ENCODE measurements at places on chromosomes 12 and 14. TPM values are rescaled to one million over a fixed set of nuclear protein-coding genes. Genes with fewer than 3 reads are reported as not detected.

DNA sequence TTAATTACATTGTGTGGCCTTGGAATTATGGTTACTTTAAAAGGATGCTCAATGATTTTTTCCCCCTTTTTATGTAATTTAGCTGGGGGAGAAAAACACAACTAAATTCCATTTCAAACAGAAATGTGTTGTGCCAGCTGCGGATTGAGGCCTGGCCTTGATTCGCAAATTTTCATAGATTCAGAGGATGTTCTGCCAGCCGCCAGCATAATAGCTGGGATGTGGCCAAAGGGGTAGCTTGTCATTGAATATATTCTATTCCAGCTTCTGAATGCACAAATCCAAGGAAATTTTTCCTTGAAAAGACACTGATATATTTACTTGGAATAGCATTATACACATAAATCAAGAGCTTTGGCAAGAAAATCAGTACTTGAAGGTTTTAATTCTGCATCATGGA lies 43.7 kb downstream of the TRHDE start:
- no peak for DNase-seq

GRCh38 chr12:57823131-57823907 lies 4.8 kb upstream of the AVIL start:
- no peak for DNase-seq

- DNase-seq = no peak
Observed at GRCh38 chr14:73721101-73721821, 7.1 kb upstream of the PNMA1 start.

- DNase-seq = no peak
Observed at GRCh38 chr12:52356762-52357580, 10.3 kb downstream of the KRT85 start.

- DNase-seq = no peak
Observed at GRCh38 chr14:27040552-27040951, 442.7 kb upstream of the NOVA1 start.

SLC35E3 gene
- total RNA-seq = 3.1 TPM

DNA sequence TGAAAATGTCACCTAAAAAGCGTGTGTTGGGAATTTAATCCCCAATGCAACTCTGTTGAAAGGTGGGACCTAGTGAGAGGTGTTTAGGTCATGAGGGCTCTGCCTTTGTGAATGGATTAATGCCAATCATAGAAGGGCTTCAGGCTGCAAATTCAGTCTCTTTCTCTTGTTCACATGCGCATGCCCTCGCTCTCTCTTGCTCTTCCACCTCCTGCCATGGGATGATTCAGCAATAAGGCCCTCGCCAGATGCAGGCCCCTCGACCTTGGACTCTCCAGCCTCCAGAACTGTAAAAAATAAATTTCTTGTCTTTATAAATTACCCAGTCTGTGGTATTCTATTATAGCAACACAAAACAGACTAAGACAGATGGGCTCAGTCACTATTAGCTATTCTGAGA lies 55.4 kb downstream of the PLXNC1 start:
- no peak for DNase-seq

LRR1 gene
- total RNA-seq = 49.1 TPM

Data from activated naive CD4-positive, alpha-beta T cell treated with anti-CD3 and anti-CD28 coated beads for 36 hours (primary cell).